Adrenal gland (tissue), 19 donors: ENCODE measurements at places on chromosomes 16 and 17. TPM values are rescaled to one million over a fixed set of nuclear protein-coding genes. Genes with fewer than 3 reads are reported as not detected.

Gene TNFRSF13B
- not detected for total RNA-seq

Gene NOG
- not detected for total RNA-seq

GRCh38 chr16:1101573-1102332, 5.7 kb upstream of the C1QTNF8 start:
- no peak for DNase-seq
- no peak overlapping the region for H3K4me3 ChIP-seq
- H3K4me1 ChIP-seq, result peaks cover 13% of the 10 kb centered on the region
- H3K27me3 ChIP-seq, result peaks cover 12% of the 10 kb centered on the region

DNA sequence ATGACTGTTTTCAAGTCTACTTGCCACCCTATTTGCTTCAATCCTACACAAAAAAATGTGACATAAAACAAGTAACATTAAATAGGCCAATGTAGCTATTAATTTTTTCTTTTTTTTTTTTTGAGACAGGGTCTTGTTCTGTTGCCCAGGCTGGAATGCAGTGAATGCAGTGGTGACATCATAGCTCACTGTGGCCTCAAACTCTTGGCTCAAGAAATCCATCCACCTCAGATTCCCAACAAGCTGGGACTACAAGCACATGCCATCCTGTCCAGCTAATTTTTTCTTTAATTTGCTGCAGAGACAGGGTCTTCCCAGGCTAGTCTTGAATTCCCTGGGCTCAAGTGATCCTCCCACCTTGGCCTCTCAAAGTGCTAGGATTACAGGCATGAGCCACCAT, 29.4 kb downstream of the ANKFY1 start:
- no peak for DNase-seq
- H3K27me3 ChIP-seq, result no peaks in the 10 kb centered on the region
- H3K4me3 ChIP-seq, result no peak overlapping the region

DNA sequence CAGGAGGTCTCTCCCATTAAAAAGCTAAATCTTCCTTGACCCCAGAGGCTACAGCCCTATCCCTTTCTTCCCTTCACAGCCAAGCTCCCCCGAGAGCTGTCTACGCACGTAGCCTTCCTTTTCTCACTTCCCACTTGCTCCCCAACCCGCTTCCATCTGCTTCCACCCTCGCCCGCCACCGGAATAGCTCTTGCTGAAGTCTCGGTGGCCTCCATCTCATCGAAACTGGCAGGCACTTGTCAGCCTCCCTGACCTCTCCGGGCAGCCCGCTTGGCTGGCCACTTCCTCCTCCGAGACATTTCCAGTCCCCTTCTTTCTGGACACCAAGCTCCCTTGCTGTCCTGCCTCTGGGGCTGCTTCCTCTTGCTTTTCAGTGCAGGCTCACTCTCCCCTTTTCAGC, 10.7 kb upstream of the EPOP start:
- no peak overlapping the region for H3K4me3 ChIP-seq
- no peaks in the 10 kb centered on the region for H3K4me1 ChIP-seq
- no peaks in the 10 kb centered on the region for H3K36me3 ChIP-seq

GRCh38 chr17:2905696-2906501, 109.7 kb downstream of the RAP1GAP2 start:
- no peaks in the 10 kb centered on the region for H3K4me1 ChIP-seq
- no peak overlapping the region for H3K27ac ChIP-seq
- no peak overlapping the region for H3K4me3 ChIP-seq
- H3K36me3 ChIP-seq, result no peaks in the 10 kb centered on the region
- no peaks in the 10 kb centered on the region for H3K27me3 ChIP-seq
